ENCODE measurements at places on chromosomes 13 and 19. TPM values are rescaled to one million over a fixed set of nuclear protein-coding genes. Genes with fewer than 3 reads are reported as not detected.

IGFL3 gene
- total RNA-seq, result not detected

LIG4 gene
- total RNA-seq, result 17.2 TPM

ANO8 gene
- 10.0 TPM for total RNA-seq

CD22 gene
- total RNA-seq, result 3.7 TPM

DNA sequence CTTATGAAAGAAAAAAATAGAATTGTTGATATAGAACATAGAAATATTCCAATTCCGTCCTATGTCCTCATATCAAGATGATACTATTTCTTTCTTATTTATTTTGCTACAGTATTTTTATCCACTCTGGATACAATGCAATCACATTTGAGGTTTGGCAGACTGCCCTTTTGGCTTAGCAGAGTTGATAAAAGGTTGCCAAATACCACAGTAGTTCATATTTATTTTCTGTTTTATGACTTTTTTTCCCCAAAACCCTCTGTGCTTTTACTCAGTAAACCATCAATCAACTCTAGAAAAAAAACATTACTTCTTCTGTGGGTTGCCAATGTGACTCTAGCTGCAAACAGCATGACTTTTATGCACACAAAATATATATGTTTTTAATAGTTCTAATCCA lies 424.5 kb downstream of the PCDH9 start:
- DNase-seq, result no peak

DNA sequence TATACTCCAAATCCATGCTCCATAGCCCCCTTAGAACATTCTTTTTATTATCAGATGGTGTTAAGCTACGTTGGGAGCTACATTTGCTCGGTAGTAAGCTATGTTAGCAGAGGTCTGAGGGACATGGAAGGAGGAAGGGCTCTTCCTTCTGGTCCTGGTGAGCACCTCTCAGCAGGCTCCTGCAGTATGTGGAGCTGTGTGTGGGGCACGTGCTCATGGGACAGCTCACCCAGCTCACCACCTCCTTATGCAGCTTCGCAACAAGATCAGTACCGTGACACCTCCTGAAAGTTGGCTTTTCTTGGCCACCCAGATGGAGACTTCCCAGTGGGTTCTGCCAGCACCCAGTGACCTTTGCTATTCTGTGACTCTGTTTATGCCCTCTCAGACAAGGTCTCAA lies 400.5 kb upstream of the SLC10A2 start:
- peak; percentile 23 for DNase-seq

DNA sequence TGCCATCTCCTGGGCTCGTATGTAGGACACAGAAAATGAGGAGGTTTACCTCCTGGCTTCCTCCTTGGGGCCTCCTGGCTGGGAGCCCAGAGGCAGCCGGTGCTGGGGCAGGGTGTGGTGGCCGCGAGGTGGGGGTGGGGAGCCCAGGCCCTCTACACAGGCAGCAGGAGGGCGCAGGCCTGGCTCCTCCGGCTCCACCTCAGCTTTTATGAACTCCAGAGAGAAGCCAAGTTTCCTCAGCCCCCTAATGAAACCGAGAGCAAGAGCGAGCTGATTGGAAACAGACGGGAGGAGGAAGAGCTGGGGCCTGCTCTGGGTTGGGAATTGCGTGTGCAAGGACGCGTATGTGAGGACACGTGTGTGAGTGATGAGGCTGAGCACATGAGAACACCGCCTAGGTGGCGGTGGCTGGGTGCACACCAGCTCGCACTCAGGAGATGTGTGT lies 23.1 kb downstream of the LYL1 start:
- no peak for DNase-seq

DNA sequence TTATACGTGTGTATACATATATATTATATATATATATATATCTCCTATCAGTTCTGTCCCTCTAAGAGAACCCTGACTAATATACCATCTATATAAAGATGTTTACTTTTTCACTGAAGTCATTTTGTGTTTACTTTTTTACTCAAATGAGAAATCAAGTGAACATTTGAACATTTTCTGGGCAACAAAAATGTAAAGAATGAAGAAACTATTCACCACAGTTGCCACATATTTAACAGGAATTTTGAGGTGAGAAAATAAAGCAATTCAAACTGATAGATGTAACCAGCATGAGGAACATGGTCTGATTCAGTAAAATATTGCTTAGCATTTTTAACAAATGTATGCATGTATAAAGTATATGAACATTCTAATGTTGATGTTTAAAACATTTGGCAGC lies 299.2 kb upstream of the KLHL1 start:
- DNase-seq, result no peak

- no peak for DNase-seq
Measured at GRCh38 chr19:4067396-4068046, 822 bp upstream of the ZBTB7A start.

- no peak for DNase-seq
Measured at GRCh38 chr13:73223372-73223781, 164.6 kb downstream of the KLF5 start.

GRCh38 chr13:104389691-104390090 lies 1323.5 kb upstream of the SLC10A2 start:
- DNase-seq, result no peak

DNA sequence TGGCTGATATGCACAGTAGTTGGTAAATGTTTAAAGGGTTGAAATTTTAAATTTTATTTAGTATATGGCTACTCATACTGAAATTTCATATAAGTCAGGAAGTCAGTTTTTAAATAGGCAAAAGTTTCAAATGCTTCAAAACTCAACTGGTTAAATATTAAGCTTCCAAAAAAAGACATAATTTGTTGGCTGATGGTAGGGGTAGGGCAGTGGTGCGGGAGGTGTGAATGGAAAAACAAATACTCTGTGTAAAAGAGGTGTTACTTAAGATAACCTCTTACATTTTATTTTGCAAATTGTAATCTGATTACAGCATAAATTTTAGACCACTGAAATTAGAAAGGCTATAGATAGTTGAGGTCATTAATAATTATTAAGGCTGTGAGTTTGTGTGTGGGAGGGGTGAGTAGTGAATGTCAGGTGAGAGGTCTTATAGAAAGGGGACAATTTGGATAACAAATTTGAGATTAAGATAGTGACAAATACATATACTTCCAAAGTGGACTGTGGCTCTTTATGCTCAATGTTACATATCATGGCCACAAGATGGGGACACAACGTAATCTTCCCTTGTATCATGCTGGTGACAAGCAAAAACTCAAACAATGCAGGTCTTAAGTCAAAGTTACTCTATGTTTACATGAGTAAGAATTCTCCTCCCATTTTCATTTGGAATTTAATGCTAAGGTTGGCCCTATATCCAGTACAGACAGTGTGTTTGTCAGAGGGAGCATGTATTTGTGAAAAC lies 36.6 kb upstream of the OXGR1 start:
- no peak for DNase-seq

DNA sequence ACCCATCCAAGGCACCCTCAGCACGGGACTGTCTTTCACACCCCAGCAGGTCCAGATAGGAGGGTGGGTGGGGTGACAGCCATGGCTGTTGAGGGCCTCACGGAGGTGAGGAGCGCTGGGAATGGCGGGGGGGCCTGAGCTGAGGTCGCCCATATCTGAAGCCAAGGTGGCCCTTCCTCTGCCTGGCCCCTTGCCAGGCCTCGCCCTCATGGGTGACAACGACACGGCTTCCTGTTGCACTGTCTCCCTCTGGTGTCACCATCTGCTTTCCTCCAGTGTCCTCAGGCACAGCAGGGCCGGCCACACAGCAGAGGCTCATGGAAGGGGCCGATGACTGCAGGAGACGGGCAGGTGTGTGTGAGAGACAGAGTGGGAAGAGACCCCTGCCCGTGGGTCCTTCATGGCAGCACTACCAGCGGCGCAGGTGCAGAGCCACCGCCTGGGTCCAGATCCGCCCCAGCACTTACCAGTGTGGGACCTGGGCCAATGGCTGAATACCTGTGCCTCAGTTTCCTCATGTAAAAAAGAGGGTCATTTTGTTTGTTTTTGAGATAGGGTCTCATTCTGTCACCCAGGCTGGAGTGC lies 8.1 kb upstream of the NKPD1 start:
- DNase-seq, result no peak

DNA sequence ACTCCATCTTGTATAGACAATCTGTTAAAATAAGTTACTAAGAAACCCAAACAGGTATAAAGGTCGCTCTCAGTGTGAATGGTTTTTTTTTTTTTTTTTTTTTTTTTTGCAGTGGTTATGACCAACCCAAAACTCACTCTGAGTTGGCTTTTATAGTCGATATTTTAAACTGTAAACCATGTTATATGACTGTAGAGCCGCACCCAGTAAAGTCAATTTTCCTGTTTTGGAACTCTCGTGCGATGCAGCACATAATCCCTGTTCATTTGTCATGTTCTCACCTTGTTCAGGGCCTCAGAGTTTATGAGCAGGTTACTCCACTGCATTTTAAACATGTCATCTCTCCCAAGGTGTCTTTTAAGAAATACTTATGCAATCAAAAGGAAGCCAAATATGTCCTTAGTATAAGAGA lies 112.5 kb downstream of the KLF5 start:
- no peak for DNase-seq

GRCh38 chr19:44747739-44748425 lies 626 bp upstream of the BCL3 start:
- peak; percentile 94 for DNase-seq

- no peak for DNase-seq
Measured at GRCh38 chr13:65825039-65825438, 1405.1 kb downstream of the PCDH9 start.

- no peak for DNase-seq
Measured at GRCh38 chr13:48156466-48156865, 61.6 kb upstream of the MED4 start.
